GM13976 (cell line): ENCODE measurements at places on chromosomes 4 and X.

- DNase-seq = no peak
These were observed 71.8 kb upstream of the GPR34 start for GRCh38 chrX:41616935-41617334.

DNA sequence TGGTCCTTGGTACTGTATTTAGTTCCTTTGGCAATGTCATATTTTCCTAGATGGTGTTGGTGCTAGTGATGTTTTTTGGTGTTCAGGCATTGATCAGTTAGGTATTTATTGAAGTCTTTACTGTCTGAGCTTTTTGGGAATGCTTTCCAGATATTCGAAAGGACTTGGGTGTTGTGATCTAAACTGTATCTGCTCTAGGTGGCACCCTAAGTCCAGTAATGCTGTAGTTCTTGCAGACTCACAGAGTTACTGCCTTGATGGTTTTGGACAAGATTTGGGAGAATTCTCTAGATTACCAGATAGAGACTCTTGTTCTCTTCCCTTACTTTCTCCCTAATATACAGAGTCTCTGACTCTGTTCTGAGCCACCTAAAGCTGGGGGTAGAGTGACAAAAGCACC lies 513.6 kb upstream of the PITX2 start:
- no peak for DNase-seq

DNA sequence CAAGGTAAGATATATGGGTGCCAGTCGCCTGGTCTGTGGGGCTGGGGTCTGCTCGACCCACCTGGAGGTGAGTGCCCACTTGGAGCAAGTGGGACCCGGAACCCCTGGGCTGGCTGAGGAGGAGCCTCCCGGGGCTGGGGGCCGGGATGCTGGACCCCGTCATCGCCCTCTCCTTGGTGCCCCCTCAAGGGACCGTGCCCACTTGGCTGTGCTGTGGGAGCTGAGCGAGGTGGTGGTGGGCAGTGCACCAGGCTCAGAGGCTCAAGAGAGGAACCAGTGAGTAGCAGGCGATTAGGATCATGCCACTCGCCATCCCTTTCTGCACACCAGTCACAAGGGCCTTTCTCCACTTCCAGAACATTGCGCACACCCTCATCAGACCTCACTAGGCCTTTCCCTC lies 203.8 kb upstream of the PSAPL1 start:
- no peak for DNase-seq

DNA sequence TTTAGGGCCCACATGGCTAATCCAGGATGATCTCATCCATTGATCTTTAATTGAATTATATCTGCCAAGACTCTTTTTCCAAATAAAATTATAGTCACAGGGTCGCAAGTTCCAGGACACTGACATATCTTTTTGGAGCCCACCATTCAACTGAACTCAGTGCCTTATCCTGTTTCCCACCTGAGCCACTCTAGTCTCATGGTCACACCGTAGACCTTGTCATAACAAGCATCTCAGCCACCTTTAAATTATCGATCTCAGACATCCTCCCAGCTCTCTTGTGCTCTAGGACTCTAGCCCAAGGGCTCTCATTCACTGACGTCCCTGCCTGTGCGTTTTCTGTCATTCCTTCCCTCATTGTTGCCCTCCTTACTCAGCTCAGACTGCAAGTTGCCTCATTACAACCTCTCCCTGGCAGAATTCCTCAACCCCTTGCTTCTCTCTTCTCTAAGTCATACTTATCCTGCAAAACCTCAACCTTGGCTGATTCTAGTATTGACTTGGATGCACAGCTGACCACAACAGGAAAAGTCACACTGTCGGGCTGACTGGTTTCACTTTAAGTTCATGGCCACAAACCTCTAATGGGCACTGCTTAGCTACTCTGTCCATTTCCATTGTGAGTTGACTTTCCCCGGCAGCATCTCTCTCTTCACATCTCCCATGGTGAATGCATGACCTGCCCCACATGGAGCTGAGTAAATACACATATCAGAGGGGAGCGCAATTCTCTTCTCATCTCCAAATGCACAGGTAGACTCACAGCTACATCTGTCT lies 91.0 kb upstream of the TRIM2 start:
- no peak for DNase-seq

DNA sequence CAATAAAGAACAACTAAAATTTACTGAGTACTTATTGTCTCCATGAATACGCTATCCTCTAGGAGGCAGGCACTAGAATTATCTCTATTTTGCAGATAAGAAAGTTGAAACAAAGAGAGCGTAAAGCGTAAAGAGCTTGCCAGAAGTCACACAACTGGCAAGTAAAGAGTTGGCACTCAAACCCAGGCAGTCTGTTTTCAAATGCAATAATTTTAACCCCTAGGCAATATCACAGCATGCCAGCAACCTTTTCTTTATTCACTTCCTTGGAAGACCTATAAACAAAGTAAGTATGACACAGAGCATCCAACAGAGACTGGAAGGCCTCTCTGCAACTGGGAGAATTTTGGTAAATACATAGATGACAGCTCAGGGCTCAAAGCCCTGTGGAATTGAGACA lies 23.2 kb upstream of the AMELX start:
- DNase-seq = no peak
